Activated CD8-positive, alpha-beta T cell treated with anti-CD3 and anti-CD28 coated beads for 36 hours (primary cell): ENCODE measurements at places on chromosomes 7 and 10. TPM values are rescaled to one million over a fixed set of nuclear protein-coding genes. Genes with fewer than 3 reads are reported as not detected.

Gene NDUFB2
- total RNA-seq = 177 TPM

Gene ZNF736
- 26.3 TPM for total RNA-seq

- no peak for DNase-seq
Observed at GRCh38 chr10:34766266-34766600, 48.9 kb downstream of the PARD3 start.

GRCh38 chr7:30027065-30027456 is 559 bp upstream of the FKBP14 start:
- DNase-seq = peak; percentile 48

- no peak for DNase-seq
Observed at GRCh38 chr10:110459600-110459999, 38.1 kb upstream of the DUSP5 start.

DNA sequence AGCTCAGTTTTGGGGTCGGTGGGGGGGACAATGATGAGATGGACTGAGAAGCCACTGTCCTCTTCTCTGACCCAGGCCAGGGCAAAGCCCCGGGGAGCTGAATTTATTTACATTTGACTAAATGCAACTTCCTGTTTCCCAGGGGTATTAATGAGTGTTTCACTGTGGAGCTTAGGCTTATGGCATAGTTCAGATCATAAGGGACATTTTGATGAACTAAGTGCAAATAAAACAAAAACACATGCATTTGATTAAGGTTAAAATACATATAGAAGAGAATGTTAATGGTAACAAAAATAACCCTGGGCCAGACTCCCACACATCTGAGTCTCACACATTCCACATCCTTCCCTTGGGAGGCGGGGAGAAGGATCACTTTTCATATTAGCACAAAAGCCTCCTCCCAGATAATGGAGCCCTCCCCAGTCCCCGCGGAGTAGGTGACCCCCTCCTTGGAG is 320.6 kb downstream of the FRMD4A start:
- DNase-seq = no peak

GRCh38 chr10:70811881-70812280 is 3.9 kb upstream of the SGPL1 start:
- no peak for DNase-seq

DNA sequence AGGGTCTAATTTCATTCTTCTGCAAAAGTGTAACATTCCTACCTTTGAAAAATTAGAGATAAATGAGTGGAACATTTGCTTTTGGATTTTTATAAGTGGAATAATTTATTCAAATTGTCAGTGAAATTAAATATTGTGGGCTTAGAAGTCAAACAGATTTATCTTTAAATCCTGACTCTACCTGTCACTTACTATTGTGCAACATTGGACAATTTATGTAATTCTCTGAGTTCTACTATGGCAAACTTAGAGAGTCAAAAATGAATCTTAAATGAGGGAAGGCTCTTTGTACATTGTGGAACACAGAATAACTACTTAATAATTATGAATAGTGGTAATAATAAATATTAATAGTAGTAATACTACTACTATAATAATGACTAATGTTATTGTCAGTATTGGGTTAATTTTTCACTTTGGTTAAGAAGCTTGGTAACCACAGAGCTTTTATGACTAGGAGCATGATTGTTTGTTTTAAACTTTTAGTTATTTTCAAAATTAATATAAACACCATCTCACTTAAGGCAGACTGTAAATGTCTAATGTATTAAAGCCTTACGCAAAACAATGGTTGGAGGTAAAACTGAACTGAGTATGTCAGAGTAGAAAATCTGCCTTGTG is 70.0 kb downstream of the PRKG1 start:
- no peak for DNase-seq

DNA sequence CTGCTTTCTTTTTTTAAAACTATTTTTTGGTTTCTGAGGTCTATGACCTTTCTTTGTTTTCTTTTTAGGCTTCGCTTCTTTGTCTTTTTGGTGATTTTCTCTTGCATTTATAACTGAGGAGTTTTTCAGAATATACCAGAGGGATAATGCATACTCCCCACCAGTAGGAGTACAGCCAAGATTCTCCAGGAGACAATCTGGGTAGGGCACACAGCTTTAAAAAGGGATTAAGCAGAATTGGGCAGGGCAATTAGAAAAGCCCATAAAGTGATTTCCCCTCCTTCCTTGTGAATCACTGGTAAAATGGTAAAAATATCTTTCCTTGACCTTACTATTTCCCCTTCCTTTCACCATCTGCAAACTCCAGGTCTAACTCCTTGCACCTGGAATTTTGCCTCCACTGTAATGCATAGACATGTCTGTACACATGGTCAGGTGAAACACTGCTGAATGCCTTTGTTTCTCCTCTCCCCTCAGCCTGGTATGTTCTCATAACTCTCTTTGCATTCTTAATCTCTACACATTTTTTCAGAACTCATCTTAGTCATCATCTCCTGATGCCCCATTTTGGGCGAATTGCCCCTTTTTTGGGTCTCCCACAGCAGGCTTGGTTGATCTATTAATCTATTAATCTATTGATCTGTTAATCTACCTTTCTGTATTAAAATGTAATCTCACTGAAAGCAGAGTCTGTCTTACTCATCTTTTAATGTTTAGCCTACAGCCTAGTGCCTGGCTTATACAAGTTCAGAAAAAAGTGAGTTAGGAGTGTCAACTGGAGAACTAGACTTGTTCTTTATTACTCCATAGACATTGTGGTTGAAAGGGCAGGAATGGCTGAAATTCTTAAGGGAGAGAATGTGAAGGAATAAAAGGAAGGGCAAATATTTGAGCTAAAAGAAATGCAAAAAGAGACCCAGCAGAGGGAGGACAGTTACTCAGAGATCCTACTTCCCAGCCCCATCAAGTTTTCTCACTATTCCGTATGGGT is 64.6 kb downstream of the MDFIC start:
- no peak for DNase-seq
